ENCODE measurements at places on chromosomes 4 and X. TPM values are rescaled to one million over a fixed set of nuclear protein-coding genes. Genes with fewer than 3 reads are reported as not detected.

CXCL11 gene
- total RNA-seq, result not detected

ASB12 gene
- total RNA-seq, result not detected

EGF gene
- total RNA-seq, result 0.34 TPM

HAUS7 gene
- 41.9 TPM for total RNA-seq

- DNase-seq, result no peak
Observed at GRCh38 chr4:76626686-76627465, 191.8 kb downstream of the SHROOM3 start.

DNA sequence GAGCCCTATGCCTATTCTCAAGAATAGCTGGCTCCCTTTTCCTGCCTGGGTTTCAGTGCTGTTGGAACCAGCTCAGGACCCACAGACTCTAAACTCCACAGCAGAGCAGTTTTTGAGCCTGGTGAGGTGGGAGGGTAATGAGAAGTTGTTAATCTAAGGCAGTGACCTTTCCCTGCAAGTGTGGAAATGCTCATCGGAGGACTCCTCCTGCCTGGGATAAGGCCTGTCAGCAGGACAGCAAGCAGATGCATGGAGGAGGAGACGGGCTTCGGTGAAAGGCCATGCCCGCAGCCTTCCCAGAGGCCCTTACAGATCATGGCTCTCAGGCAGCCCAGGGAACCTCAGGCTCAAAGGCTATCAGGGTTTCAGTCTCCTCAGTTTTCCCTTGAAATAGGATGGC lies 70.0 kb upstream of the SHISA3 start:
- DNase-seq, result no peak

- no peak for DNase-seq
Observed at GRCh38 chrX:115408771-115409400, 119.4 kb downstream of the LUZP4 start.

GRCh38 chr4:117889978-117890377 lies 144.3 kb upstream of the NDST3 start:
- no peak for DNase-seq

DNA sequence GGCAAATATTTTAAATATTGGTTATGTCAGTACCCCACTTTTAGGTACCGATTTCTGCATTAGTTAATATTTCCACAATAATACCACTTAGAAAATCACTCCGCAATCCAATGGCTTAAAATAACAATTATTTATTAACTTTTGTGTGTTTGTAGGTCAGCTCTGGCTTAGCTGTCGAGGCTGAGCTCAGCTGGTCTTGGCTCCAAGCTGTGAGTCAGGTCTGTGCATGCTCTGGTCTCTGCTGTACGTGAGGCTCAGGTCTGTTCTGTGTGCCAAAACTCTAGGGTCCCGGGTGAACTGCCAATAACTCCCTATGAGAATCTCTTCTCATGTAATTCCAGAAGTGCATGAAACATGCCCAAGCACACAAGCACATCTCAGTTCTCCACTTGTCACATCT lies 245.8 kb upstream of the GK2 start:
- DNase-seq, result no peak

DNA sequence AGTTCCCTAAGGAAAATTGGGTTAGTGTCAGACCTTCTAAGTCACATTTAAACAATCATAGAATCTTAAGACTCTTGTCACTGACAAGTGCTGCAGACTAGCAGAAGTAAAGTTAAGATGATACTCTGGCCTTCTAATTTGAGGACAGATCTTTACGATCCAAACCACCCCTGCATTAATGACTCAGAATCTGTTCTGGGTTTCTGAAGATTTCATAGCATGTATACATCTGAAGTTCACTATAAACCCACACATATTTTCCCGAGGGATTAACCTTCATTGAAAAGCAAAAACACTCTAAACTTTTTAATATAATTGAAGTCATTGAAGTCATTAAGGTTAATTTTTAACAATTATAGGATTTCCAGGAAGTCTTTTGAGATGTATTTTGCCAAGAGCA lies 674.3 kb downstream of the IQCM start:
- no peak for DNase-seq

DNA sequence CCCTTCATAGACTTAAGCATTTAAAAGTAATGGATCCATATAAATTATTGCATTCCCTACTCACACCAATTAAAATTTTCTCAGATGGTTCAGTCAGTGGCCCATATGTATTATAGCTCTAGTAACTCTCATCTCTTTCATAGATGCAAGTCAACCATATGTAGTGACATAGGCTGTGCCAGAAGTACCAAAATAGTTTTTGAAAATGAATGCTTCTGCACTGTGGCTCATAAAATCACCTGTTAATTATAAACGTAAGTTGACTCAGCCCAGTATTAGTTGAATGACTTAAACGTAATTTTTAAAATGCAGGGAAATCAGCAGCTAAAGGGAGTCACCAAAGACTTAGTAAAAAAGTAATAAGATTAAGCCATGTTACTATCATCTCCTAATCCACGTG lies 143.8 kb downstream of the PPARGC1A start:
- no peak for DNase-seq

DNA sequence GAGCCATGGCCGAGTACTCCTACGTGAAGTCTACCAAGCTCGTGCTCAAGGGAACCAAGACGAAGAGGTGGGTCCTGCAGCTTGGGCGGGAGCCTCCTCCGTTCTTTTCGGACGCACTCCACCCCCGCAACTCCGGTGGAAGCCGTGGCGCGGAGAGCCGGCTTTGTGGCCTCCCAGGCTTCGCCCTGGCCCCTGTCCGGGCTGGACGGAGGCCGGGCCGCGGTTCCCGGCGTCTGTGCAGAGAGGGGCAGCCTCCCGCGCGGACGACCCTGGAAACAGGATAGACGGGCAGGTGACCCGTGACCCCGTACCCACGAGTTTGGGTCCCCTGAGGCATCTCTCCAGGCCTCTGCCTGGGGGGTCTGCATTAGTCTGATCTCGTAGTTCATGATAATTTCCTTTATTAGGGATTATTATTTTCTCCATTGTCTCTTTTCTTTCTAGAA lies 356 bp downstream of the FRG1 start:
- DNase-seq, result no peak

Measured in activated CD4-positive, alpha-beta T cell treated with anti-CD3 and anti-CD28 coated beads for 36 hours (primary cell).